ENCODE measurements at places on chromosomes 5 and 9.

DNA sequence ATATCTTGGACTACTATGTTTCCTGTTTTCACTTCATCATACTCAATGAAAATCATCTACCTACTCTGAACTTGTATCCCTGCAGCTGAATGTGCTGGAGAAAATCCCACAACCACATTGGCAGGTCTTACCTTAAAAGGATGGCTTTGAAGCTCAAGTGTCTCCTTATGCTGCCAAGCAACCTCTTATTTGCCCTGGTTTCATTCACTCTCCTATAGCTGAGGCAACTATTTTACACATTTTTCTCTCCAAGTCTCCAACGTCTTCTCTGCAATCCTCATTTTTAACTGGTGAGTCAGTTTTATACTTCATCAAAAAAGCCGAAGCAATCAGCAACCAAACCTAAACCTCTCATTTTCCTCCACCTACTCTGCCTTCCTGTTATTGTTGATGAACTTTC lies 49.7 kb downstream of the POU4F3 start:
- H3K4me3 ChIP-seq: no peak overlapping the region
- H3K36me3 ChIP-seq: no peaks in the 10 kb centered on the region
- H3K4me1 ChIP-seq: no peaks in the 10 kb centered on the region
- no peak overlapping the region for H3K27ac ChIP-seq
- DNase-seq: no peak

DNA sequence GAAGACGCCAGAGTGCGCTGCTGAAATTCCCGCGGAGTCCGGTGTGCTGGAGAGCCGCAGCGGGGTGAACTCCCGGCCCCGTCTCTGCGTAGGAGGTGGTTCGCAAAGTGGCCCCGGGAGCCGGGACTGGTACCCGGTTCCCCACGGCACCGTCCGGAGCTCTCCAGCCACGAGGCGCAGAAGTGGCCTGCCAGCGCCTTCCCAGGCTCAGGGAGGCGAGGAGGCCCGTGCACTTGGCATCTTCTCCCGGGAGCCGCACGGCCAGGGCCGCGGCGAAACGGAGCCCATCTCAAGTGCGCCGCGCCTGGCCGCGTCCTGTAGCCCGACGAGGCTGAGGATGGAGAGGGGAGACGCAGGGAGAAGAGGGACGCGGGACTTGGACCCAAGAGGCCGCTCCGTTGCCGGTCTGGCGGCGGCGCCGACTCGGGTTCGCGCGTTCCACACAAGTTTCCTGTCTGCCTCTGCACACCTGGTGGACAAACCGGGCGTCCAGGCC lies 1.1 kb upstream of the IRX1 start:
- no peak overlapping the region for H3K27ac ChIP-seq
- peaks cover 17% of the 10 kb centered on the region for H3K4me1 ChIP-seq
- H3K36me3 ChIP-seq: no peaks in the 10 kb centered on the region
- H3K4me3 ChIP-seq: peak overlapping the region; percentile 42

GRCh38 chr5:138874241-138874640 lies 894 bp downstream of the LRRTM2 start:
- H3K27ac ChIP-seq: no peak overlapping the region
- H3K27me3 ChIP-seq: no peaks in the 10 kb centered on the region
- no peaks in the 10 kb centered on the region for H3K36me3 ChIP-seq
- H3K4me3 ChIP-seq: no peak overlapping the region

DNA sequence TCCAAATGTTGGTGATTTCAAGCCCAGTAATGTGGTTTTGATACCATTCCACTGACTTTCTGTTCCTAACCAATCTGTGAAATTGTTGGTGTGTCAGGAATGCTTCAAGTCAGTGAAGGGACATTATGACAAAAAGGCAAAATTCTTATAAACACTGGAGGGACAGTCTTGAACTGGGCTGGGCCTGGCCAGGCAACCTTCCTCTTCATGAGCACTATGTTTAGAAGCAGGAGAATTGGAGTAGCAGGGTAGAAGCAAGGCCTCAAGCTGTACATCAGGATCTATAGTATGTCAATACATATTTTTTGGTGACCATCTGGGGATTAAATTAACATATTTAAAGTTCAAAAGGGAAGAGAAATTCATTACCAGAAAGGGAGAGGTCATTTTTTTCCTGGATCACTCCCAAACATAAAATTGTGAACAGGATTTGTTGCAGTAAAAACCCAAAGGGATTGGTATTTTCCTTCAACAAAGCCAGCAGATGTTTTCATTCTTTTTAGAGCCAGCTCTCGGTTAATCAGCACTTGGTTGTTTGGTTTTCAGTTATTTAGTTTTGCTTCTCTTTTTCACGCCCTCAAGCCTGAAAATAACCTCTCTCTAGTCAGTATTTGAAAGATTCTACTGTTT lies 77.9 kb upstream of the PIK3R1 start:
- H3K27me3 ChIP-seq: no peaks in the 10 kb centered on the region
- no peak overlapping the region for H3K27ac ChIP-seq
- H3K4me1 ChIP-seq: no peaks in the 10 kb centered on the region

DNA sequence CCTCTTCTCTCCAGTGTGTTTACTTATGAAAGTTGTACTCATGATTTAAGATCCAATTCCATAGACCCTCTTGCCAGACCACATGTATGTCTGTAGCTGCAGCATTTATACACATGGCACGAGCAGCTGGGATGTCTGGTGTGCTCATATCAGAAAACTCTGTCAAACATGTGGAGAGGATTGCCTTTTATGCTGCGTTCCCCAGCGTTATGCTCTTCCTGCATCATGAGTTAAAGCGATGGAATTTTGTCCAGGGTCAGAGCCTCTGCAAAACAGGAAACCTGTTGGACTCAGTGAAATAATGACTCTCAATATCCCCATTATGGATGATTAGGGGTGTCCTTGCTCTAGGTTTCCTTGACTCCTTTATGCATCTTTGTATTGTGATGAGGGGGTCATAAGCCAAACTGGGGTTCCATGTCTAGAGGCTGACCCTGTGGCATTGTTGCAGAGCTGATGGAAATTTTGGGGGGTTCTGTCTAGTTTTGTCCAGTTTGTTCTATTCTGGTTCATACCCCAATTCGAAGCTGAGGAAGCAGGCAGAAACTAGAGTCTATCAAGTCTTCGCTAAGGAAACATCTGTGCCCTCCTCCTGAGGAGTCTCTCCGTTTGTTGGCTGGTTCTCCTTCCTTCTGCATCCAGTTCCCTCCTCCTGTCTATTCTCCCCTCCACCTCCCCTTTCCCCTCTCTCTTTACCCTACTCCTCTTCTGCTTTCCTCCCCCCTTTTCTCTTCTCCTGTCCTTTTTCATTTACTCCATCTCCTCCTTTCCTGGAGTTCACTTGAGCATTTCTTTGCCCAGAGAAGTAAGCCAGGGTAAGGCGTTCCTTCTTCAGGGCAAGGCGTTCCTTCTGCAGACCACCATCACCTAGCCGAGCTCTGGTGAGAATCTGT lies 252.8 kb downstream of the MAST4 start:
- H3K27me3 ChIP-seq: no peaks in the 10 kb centered on the region
- H3K4me3 ChIP-seq: no peak overlapping the region
- no peak overlapping the region for H3K27ac ChIP-seq
- DNase-seq: no peak

DNA sequence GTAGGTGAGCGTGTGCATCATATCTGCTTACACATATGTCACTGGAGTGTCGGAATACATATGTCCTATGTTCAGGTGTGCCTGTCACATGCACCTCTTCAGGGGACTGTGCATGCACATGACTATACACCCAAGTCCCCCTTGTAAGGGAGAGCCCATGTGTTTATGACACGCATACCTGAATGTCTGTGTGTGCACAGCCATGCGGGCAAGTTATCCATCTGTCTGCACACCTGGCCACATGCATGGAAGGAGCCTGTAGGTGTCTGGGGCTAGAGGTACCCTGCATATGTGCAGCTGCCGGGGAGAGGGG lies 622 bp upstream of the RGS14 start:
- 0 out of 2 replicates have a peak, but pooled peaks cover under 1% of the 10 kb centered on the region for H3K4me1 ChIP-seq
- H3K27me3 ChIP-seq: no peaks in the 10 kb centered on the region
- no peak for DNase-seq
- H3K4me3 ChIP-seq: no peak overlapping the region
- no peak overlapping the region for H3K27ac ChIP-seq
- H3K36me3 ChIP-seq: no peaks in the 10 kb centered on the region

DNA sequence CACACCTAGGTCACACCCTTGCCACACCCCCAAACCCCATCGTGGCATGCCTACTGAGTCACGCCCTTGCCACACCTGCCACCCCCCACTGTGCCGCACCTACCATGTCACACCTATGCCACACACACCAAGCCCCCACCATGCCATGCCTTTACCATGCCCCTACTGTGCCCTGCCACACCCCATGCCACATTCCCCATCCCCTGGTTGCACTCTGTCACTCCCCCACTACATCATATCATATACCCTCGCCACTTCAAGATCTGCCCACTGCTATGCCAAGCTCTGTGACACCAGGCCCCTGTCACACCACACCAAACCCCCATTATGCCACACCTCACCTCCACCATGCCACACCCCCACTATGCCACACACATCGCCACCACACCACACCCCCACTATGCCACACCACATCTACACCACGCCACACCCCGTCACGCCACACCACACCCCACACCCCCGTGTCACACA lies 101.2 kb downstream of the OLFM1 start:
- no peak overlapping the region for H3K4me3 ChIP-seq
- H3K27ac ChIP-seq: no peak overlapping the region
- no peaks in the 10 kb centered on the region for H3K27me3 ChIP-seq
- no peaks in the 10 kb centered on the region for H3K36me3 ChIP-seq
- H3K4me1 ChIP-seq: no peaks in the 10 kb centered on the region

DNA sequence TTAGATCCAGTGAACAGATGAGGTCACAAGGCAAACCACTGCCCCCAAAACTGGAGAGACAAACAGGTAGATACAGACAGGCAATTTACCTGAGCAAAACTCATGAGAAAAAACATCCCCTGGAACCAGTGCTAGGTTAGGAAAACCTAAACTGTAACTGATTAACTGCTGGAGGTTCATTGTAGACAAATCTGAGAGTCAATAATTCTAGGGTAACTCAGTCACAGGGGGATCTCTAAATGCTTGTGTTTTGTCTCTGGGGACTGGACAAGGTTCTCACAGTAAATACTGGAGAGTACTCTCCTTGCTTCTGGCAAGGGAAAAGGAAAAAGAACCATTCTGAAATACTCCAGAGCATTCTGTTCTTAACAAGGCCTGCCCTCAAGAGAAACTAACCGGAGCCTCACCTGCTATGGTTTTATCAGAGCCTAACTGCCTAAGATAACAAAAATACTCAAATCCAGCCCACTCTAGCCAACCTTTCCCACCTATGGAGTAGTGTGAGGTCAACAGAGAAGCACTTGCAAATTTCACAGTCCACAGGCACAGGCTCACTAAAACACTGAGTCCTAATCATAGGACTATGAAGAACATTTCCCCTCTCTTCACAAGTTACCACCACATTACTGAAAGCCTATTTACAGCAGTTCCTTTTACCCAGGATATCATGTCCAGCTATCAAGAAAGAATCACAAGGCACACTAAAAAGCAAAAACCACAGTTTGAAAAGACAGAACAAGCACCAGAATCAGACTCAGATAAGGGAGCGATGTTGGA lies 139.9 kb upstream of the ACOT12 start:
- no peak overlapping the region for H3K4me3 ChIP-seq
- no peak overlapping the region for H3K27ac ChIP-seq
- no peak for DNase-seq
- H3K27me3 ChIP-seq: no peaks in the 10 kb centered on the region
- no peaks in the 10 kb centered on the region for H3K4me1 ChIP-seq

- H3K4me3 ChIP-seq: no peak overlapping the region
- no peak for DNase-seq
- no peaks in the 10 kb centered on the region for H3K27me3 ChIP-seq
- H3K27ac ChIP-seq: no peak overlapping the region
- H3K36me3 ChIP-seq: no peaks in the 10 kb centered on the region
Observed at GRCh38 chr5:176889321-176890280, 9.5 kb downstream of the HK3 start.

GRCh38 chr5:122077366-122078115 lies 518 bp downstream of the LOX start:
- no peak overlapping the region for H3K27ac ChIP-seq
- peak overlapping the region; percentile 36 for H3K4me3 ChIP-seq
- peaks cover 15% of the 10 kb centered on the region for H3K27me3 ChIP-seq
- no peaks in the 10 kb centered on the region for H3K36me3 ChIP-seq
- no peaks in the 10 kb centered on the region for H3K4me1 ChIP-seq
